ENCODE measurements at places on chromosomes 7 and 10.

GRCh38 chr7:32253299-32253698 lies 183.1 kb upstream of the PDE1C start:
- no peak for DNase-seq

DNA sequence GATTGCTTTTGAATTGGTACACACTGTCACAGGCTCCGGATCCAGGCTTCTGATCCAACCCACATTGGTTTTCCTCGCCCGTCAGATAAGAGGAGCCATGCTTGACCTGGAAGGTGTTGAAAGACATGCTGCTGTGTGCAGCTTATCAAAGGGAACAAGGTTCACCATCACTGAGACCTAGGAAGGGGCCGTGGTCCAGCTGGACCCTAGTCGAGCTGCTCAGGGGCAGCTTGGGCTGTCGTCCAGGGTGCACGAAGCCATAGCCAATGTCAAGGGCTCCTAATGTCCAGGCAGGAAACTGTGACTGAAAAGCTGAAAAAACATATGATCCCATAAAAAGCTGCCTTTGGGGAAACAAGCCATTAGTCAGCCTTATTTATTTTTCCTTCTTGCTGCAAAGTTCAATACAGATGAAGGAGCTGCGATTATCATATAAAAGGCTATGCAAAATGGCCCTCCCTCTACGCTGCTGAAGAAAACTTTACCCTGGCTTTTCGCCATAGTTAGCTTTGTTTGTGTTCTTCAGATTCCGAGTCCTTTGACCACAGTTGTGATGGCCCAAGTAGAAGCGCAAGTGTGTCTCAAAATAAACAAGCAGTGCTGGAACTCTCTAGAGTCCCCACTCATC lies 118.0 kb downstream of the CREB5 start:
- DNase-seq = no peak

DNA sequence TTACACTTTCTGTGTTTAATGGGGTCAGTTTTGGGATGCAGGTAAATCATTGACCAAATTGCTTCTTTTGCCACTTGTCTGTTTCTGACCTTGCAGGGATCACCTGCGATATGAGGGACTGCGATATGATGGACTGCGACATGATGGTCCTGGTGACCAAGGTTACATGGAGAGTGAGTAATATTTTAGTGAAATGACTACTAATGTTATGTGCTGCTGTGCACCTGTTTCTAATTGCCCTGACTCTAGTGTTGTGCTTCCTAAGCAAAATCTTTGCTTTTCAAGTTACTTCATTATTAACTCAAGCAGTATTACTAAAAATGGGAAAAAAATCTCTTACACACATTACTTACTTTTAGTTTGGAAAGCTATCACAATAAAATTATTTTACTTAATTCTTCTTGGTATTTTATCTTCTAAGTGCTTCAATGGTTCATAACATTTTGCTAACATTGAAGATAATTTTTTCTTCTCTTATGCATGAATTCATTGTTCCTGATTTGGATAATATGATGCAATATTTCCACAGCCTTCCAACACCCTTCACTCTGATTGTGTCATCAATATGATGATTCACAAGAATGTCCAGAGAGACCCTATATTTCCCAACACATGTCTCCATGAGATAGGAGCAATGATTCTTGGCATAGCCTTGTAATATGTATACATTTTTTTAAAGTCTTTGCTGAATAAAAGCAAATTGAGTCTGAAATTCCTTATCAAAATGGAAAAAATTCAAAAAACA lies 306.2 kb upstream of the AKR1E2 start:
- no peak for DNase-seq

GRCh38 chr7:117014673-117015133 lies 61.4 kb downstream of the ST7 start:
- no peak for DNase-seq

- no peak for DNase-seq
Measured at GRCh38 chr7:1978656-1979590, 253.8 kb downstream of the MAD1L1 start.

Data from stimulated activated CD8-positive, alpha-beta memory T cell treated with anti-CD3 and anti-CD28 coated beads, Interleukin-7, amount 100 ng/mL, for 1 hour (primary cell).